ENCODE measurements at places on chromosomes 6 and 20. TPM values are rescaled to one million over a fixed set of nuclear protein-coding genes. Genes with fewer than 3 reads are reported as not detected.

Gene GRM1
- total RNA-seq, result 3.0 TPM

Gene BACH2
- 0.76 TPM for total RNA-seq

Gene SDC4
- 67.1 TPM for total RNA-seq

Gene KCNQ5
- total RNA-seq, result not detected

Gene MUC21
- not detected for total RNA-seq

DNA sequence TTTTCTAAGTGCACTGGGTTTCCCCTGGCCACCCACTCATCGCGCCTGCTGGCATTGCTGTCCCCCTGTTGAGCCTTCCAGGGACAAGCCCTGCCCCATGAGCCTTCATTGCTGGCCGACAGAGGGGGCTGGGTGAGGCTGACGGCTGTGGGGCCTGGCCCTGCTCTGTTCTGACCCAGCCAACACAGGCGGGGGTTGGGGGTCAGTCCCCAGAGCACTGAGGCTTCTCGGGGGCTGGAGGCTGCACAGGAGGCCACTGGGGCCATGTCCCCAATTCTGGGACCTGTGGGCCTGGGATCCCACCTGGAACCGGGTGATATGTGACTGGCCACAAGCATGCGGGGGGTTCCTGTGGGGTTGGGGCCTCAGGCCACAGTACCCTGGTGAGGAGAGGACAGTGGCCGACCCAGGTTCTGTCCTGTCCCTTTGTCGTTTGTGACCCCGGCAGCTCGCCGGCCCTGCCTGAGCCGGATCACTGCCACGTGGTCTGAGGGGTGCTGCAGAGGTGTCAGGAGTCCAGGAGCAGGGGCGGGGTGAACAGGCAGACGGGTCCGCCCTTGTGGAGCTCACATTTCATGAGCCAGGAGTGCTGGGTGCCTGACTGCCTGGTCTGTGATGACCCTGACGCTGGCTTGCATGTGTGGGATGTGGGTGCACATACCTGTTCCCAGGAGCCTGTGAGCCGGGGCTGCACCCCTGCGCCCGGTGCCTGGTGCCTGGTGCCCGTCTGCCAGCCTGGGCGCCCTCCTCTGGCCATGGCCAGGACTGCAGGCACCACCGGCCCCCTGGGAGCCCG lies 2.1 kb upstream of the COL20A1 start:
- no peak for DNase-seq

GRCh38 chr20:23889775-23890187 lies 10.2 kb upstream of the CST5 start:
- DNase-seq, result no peak

DNA sequence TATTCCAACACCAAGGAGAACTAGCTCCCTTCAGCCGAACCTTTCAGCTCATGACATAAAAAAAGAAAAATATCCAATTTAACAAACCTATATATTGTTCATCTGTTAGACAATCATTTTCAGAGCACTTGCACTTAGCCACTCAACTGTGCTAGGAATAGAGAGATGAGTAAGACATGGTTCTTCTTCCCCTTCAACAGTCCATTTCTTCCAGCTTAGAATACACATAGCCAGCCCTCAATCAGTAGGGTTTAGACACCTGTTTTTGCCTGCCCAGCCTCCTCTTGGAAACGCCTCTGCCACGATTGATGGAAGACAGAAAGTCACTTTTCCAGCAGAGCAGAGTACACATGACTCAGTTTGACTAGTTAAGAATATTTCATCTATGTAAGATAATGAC lies 21.8 kb downstream of the ADNP start:
- no peak for DNase-seq

- DNase-seq, result no peak
Measured at GRCh38 chr6:40492187-40492586, 95.0 kb downstream of the LRFN2 start.

DNA sequence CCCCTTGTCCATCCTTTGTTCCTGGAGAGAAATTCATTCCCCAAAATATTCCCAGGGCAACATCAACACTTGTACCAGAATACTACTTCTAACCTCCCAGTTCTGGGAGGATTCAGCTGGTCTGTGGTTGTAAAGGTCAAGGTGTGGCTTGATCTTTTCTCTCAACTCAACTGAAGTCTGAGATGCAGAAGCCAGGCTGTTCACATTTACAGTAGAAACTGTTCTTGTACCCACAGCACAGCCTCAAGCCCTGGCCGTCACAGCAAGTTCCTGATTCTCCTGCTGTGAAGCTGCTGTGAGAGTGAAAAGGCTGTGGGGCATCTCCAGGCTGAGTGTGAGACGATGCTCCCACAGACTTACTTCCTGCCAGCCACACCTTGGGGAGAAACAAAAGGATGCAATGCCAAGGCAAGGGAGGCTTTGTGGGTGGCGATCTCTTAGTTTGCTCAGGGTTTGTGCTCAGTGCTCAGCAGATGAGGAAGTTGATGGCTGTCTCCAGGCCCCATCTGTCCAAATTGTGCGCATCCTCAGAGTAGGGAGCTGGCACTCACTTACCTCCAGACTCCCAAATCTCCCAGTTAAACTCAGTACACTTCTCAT lies 143.9 kb upstream of the FOXA2 start:
- no peak for DNase-seq

GRCh38 chr6:38955861-38956260 lies 92.7 kb upstream of the GLP1R start:
- DNase-seq, result peak; percentile 35

DNA sequence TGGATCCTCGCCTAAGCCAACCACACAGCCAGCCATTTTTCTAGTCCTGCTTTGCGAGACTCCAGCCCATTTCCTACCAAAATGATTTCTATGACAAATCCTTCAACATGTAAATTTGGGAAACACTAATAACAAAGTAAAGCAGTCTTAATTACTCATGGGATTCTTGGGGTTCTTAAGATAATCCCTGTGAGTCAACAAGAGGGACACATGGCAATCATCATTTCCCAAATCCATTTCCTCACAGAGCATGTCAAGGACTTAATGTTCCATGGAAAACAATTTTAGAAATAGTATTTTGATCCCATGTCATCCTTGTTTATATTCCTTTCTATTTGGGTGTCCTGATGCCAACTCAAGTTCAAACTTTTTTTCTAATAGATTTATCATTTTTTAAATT lies 322.7 kb upstream of the NOX3 start:
- DNase-seq, result no peak

DNA sequence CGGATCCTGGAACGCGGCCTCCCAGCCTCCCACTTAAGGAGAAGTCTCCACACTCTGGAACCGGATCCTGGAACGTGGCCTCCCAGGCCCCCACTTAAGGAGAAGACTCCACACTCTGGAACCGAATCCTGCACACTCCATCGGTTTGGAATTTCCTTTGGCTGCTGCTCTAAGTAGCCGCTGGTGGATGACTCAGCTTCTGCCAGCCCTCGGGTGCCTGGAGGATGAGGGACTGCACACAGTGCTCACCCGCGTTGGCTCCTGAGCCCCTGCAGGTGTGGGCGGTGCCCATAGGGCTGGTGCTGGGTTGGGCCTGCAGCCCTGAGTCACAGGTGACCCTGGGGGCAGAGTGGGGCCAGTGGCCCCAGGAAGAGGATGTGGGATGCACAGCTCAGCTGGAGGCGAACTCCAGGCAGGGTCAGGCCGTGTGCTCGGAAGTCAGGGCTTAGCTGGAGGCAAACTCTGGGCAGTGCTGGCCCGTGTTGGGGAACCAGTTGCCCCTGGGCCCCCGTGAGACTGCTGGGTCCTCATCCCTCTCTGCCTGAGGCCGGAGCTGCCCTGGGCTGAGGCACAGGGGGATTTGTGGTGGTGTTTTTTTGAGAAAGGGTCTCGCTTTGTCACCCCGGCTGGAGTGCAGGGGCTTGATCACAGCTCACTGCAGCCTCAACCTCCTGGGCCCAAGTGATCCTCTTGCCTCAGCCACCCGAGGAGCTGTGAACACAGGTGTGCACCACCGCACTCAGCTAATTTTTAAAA lies 13.9 kb upstream of the TNFRSF6B start:
- DNase-seq, result peak; percentile 79

GRCh38 chr6:152271776-152272464 lies 365.2 kb downstream of the SYNE1 start:
- DNase-seq, result peak; percentile 53
